Heart left ventricle (tissue), 16 donors: ENCODE measurements at places on chromosomes 13 and 19. TPM values are rescaled to one million over a fixed set of nuclear protein-coding genes. Genes with fewer than 3 reads are reported as not detected.

GRCh38 chr13:108102771-108103170 lies 112.6 kb downstream of the LIG4 start:
- no peak for DNase-seq

- no peak for DNase-seq
Observed at GRCh38 chr19:55694241-55694655, 19.2 kb downstream of the EPN1 start.

- no peak for DNase-seq
Observed at GRCh38 chr19:45304141-45304926, 18.3 kb downstream of the CKM start.

GRCh38 chr19:43596842-43597461 lies 557 bp downstream of the ZNF576 start:
- DNase-seq, result no peak

Gene C1QTNF9
- 4.3 TPM for polyA plus RNA-seq

Gene CAPS
- 2.4 TPM for polyA plus RNA-seq

Gene SIAH3
- not detected for polyA plus RNA-seq

Gene THSD8
- polyA plus RNA-seq, result 3.2 TPM

Gene EDDM13
- not detected for polyA plus RNA-seq

GRCh38 chr13:107734891-107735625 lies 480.3 kb downstream of the LIG4 start:
- no peak for DNase-seq

Gene ERICH6B
- polyA plus RNA-seq, result not detected

- no peak for DNase-seq
Observed at GRCh38 chr19:56295531-56296455, 18.8 kb downstream of the ZSCAN5A start.

GRCh38 chr13:100290165-100290801 lies 201.4 kb downstream of the PCCA start:
- DNase-seq, result no peak

DNA sequence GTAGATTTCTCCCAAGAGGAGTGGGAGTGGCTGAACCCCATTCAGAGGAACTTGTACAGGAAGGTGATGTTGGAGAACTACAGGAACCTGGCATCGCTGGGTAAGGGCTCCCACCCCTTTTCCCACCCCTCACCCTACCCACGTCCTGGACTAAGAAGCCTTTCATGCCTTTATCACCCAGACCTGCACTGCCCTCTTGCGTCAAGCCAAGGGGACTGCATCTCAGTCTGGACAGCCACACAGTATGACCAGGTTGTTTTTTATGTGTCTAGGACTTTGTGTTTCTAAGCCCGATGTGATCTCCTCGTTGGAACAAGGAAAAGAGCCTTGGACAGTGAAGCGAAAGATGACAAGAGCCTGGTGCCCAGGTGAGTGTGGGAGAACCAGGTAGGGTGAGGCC lies 8.8 kb downstream of the ZFP28 start:
- no peak for DNase-seq

Gene ZNF415
- 17.6 TPM for polyA plus RNA-seq

DNA sequence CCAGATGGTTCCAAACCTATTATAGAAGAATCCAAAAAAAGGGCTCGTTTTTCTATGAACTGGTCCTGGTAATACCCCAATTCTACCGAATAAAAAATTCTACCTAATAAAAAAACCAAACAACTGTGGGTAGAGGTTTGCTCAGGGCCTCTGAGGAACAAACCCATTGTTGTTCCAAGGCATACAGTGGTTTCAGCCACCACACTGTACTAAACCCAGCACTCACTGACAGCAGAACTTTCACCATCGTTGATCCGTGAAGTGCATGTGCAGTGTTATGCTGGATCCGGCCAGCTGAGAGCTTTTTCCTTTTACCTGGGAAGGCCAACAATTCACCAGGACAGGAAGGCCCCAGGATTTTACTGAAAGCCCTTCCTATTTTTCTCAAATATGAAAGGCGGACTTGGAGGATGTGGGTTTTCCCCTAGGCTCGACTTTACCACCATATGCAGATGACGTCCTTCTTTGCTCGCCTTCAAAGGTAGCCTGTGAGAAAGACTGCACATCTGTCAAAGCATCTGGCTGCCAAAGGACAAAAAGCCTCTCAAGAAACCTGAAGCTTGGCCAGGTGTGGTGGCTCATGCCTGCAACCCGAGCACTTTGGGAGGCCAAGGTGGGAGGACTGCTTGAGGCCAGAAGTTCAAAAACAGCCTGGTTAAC lies 7.2 kb upstream of the PABPC3 start:
- no peak for DNase-seq

GRCh38 chr13:113654175-113654560 lies 3.8 kb downstream of the ATP4B start:
- no peak for DNase-seq

GRCh38 chr13:59893266-59893665 lies 270.5 kb downstream of the DIAPH3 start:
- DNase-seq, result no peak

GRCh38 chr19:28332351-28332750 lies 880.6 kb downstream of the UQCRFS1 start:
- DNase-seq, result no peak

Gene ATP5F1D
- 1,034 TPM for polyA plus RNA-seq

Gene SIGLEC12
- not detected for polyA plus RNA-seq

Gene TMEM143
- polyA plus RNA-seq, result 41.0 TPM

- no peak for DNase-seq
Observed at GRCh38 chr13:32262165-32262564, 53.0 kb downstream of the ZAR1L start.

DNA sequence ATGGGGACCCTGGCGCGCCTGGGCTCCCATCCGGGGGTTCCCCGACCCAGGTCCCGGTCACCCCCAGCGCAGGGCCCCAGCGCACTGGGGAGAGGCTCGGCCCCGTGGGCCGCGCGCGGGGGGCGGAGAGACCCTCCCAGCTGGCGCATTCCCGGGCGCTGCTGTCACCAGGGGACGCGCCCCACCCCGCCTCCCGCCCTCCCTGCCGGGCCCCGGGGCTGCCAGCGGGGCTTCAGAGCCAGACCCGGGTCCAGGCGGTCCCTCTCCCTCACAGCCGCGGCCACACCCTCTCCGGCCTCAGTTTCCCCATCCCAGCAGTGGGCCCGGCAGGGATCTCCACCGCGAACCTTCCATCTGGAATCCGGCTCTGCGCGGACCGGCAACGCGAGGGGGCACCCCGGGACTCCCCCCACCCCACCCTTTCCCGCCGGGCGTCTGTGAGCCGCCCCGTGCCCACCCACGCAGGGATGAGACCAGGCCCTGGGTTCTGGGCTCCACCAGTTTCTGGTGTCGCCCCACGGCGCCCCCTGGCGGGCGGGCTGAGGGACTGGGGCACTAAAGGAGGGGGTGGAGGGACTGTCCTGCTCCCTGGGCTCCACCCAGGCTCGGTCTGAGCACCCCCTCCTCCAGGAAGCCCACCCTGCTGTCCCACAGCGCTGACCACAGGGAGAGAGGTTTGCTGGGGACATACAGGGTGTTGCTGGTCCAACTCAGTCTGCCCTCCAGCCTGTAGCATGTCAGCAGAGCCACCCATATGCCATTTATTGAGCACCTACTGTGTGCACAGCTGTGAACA lies 878 bp upstream of the ADAMTSL5 start:
- DNase-seq, result no peak

Gene CILP2
- polyA plus RNA-seq, result 0.24 TPM

Gene ZNF626
- 2.2 TPM for polyA plus RNA-seq

DNA sequence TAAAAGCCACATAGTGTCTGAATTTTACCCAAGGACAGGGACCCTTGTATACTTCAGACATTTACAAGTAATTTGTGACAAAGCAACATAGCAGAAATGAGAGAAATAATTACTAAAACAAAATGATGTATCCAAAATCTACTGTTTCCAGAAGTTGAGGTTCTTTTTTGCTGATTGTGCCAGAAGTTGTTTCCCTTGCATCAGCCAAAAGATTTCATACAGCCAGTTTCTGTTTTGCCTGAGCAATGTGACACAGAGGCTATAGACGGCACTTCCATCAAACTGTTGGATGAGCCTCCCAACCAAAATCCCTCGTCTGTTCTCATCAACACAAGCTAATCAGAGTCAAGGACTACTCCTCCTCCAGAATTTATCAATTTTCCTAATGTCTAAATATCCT lies 913.2 kb upstream of the GPC6 start:
- no peak for DNase-seq

Gene FFAR3
- 0.15 TPM for polyA plus RNA-seq

DNA sequence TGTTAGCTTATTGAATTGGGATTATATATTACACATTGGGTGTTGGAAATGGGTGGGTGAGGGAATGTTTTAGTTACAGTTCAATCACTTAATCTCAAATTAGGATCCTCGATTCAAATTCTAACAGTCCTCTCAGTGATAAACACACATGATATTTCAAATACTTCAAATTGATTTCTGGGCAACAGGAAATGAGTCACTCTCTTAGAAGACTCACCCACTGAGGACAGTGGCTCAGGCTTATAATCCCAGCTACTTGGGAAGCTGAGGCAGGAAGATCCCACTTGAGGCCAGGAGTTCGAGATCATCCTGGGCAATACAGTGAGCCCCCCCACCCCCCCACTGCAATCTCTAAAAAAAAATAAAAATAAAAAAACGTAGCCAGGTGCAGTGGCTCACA lies 435.3 kb downstream of the KLF12 start:
- DNase-seq, result no peak

Gene ZNF177
- 2.2 TPM for polyA plus RNA-seq

Gene CPB2
- not detected for polyA plus RNA-seq

DNA sequence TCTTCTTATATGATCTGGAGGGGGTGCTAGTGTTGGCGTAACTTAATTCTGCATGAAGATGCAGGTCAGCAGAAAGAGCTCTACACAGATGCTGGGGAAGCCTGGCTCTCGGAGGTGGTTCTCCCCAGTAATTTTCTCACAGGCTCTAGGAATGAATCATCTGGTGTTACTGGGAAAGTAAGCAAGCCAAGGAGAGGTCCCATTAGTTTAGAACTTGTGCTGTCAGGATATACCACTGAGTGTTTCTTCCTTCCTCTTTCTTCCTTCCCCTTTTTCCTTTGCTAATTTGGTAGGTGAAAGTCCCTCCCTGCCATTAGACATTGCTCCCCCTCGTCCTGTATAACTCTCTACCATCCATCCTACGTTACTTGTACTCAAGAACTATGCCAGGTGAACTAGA lies 68.3 kb downstream of the ATP8A2 start:
- no peak for DNase-seq

GRCh38 chr19:15180451-15181390 lies 20.1 kb downstream of the NOTCH3 start:
- DNase-seq, result no peak
